ENCODE measurements at places on chromosomes 11 and 22.

- peak; percentile 63 for DNase-seq
Measured at GRCh38 chr11:126880872-126881271, 119.7 kb downstream of the KIRREL3 start.

- DNase-seq, result no peak
Measured at GRCh38 chr22:39348909-39349505, 784 bp upstream of the SYNGR1 start.

- no peak for DNase-seq
Measured at GRCh38 chr11:83725269-83725560, 439.0 kb upstream of the CCDC90B start.

DNA sequence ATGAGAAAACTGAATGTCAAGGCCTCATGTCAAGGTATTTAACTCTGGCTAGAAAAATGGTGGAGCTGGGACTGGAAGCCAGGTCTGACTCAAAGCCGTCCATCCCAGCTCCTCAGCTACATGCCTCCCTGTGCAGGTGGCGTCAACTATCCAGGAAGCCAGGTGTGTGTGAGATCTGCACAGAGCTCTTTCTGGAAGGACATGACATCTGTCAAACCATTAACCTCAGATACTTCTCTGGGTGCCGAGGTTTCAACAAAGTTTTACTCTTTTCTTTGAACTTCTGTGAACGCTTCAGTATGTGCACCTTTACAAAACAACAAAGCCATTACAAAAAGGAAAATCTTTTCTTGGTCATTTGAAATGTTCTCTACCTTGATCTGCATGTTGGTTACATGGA is 7.0 kb upstream of the CASTOR1 start:
- DNase-seq, result no peak

- no peak for DNase-seq
Measured at GRCh38 chr11:19844806-19845205, 132.2 kb downstream of the NAV2 start.

DNA sequence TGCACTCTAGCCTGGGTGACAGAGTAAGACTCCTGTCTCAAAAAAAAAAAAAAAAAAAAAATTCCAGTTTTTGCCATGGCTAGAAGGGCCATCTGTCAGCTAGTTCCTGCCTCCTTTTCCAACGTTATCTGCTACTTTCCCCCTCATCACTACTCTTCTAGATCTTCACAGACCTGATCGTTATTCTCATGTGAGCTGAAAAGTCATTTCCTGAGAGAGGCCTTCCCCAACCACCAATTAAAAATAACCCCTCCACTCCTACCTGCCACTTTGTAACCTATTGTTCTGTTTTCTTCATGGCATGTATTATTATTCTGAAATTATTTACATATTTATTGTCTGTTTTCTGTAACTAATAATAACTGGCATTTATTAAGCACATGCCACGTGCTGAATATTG is 24.2 kb downstream of the SGSM3 start:
- no peak for DNase-seq

- no peak for DNase-seq
Measured at GRCh38 chr11:20013346-20014066, 146.8 kb downstream of the DBX1 start.

DNA sequence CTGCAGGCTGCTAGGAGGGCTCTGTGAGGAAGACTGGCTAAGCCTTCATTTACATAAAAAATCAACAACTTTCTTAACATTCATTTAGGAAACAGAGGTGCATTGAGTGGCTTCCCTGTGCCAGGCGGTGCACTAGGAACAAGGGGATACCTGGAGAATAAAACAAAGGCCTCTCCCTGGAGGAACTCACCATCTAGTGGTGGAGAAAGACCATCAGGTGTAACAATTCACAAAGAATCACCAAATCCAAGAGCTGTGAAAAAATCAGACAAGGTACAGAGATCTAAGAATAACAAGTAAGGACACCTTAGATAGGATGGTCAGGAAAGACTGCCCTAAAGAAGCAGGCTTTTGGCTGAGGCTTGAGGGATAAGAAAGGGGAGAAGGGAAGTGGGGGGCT is 40.3 kb downstream of the CSNK2A3 start:
- no peak for DNase-seq

GRCh38 chr11:126791446-126791845 is 209.1 kb downstream of the KIRREL3 start:
- DNase-seq, result no peak

DNA sequence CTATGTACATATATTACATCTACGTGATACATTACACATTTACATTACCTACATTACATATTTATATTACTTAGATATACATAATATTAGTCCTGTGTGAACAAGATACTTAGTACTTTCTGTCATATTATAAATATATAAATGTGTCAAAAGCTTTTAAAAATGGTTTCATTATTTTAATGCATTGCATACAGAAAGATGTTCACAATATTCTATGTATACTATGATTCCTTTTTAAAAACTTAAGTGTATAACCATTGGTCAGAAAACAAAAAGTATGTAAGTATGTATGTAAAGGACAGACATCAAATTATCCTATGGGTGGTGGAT is 647 bp upstream of the ZW10 start:
- no peak for DNase-seq

GRCh38 chr11:14350215-14350614 is 8.8 kb downstream of the RRAS2 start:
- DNase-seq, result no peak

- DNase-seq, result no peak
Measured at GRCh38 chr22:32515084-32515483, 40.5 kb downstream of the FBXO7 start.

Data from NCI-H2081 treated with DMSO at 0.1 percent for 48 hours (cell line).